ELR (cell line): ENCODE measurements at places on chromosomes 6 and 20.

GRCh38 chr20:10718661-10719060 lies 44.9 kb upstream of the JAG1 start:
- no peak for DNase-seq

- no peak for DNase-seq
These were observed 14.1 kb upstream of the THBD start for GRCh38 chr20:23063581-23063980.

DNA sequence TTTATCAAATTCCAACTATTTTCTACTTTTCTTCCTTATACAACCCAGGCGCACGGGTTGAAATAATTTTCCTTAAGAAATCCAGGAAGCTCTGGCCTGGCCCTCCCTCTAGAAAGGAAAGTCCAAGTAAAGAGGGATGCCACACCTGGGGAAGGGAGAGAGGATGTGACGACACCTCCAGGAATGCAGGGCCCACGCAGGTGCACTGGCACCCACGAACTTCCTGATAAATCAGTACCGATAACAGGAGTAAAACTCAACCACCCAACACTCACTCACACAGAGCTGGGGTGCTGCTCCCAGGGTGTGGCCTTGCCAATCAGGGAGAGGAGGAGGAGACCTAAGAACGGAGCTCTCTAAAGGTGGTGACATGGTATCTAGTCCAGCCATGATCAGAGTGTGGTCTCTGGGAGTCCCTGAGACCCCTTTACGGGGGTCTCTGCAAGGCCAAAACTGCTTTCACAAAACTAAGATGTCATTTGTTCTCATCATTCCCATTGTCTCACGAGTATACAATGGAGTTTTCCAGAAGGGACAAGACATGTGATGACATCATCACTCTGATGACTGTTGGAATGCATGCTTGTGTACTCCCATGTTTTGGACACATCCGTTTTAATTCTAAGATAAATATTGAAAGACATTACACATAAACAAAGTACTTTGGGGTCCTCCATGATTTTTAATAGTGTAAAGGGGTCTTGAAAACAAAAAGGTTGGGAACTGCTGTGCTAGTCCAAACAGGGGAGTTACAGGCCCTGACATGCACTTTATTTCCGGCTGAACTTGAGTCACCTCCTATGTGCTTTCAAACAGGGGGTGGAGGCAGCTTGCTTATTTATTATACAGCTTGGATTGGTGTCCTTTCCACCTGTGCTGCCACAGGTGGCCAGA lies 2.2 kb upstream of the PARD6B start:
- DNase-seq, result peak; percentile 53

- no peak for DNase-seq
These were observed 40.7 kb downstream of the MAP3K5 start for GRCh38 chr6:136751522-136751956.

GRCh38 chr6:127069659-127070279 lies 48.7 kb upstream of the RSPO3 start:
- peak; percentile 67 for DNase-seq

- peak; percentile 47 for DNase-seq
These were observed 19.0 kb downstream of the PACSIN1 start for GRCh38 chr6:34484899-34485298.

- DNase-seq, result no peak
These were observed 99.0 kb downstream of the RCAN2 start for GRCh38 chr6:46392294-46392693.

DNA sequence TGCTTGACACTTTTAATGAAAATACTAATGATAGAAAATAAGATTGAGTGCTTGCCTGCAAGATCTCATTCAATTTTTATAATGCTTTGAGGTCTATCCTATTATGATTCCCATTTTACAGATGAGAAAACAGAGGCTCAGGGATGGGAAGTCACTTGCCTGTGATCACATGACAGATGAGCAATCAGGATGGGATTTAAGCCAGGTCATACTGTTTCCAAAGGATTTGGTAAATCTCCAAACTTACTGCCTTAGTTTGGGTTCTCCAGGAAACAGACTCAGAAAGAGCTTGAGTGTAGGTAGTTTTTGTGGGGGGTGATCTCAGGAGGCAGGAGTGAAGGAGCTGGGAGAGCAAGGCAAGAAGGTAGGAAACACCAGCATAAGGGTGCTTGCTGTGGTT lies 456.3 kb downstream of the MAFB start:
- no peak for DNase-seq

- DNase-seq, result no peak
These were observed 659.8 kb upstream of the SLC35B3 start for GRCh38 chr6:9095137-9095536.

DNA sequence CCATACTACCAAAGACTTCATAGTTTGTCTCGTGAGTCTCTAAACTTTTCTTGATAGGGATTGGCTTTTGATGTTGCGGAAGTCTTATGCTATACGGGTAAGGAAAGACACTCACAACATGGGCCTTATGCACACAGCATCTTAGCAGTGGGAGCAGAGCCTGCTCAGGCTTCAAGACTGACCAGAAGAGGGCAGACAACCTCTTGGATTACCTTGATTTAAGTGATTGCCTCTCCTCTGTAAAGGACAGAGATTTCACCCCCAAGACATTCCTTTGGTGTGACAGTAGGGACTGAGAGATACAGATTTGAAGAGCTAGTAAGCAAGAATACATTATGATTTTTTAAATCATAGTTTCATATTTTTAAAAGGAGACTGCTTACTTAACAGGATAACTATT lies 71.0 kb upstream of the SAMD3 start:
- DNase-seq, result peak; percentile 82

DNA sequence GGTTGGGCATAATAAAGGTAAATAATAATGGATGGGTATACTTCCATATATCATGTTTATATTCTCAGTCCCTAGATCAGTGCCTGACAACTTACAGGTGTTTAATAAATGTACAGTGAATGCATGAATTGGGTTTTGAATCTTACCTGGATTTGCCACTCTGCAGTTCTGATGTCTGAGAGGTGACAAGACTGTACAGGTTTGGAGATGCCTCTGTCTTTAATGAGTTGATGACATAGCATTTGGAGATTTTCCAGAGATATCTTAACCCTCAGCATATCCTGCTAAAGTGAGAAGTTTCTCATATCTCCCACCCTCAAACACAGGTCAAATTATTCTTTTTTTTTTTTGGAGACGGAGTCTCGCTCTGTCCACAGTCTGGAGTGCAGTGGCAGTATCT lies 2.2 kb downstream of the ANKS1A start:
- no peak for DNase-seq

DNA sequence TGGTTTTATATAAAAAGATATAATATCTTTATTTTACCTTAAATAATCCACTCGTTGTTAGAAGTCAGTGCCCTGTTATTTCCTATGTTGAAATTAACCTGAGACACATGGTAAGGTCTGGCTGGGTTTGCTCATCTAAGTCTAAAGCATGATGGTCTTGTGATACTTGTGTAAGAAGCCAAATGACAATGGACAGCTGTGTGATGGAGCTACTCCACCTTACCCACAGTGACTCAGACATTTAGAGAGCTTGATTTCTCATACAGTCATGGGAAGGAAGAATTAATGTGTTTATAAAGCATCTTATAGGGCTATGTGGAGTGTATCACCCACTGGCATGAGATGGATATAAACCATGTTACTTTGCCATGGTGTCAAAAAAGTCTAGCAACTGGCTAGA lies 11.7 kb downstream of the CTCFL start:
- peak; percentile 61 for DNase-seq
